T1000 (cell line): ENCODE measurements at places on chromosomes 7 and 10.

GRCh38 chr7:3914051-3914775 lies 613.2 kb downstream of the SDK1 start:
- DNase-seq, result no peak

DNA sequence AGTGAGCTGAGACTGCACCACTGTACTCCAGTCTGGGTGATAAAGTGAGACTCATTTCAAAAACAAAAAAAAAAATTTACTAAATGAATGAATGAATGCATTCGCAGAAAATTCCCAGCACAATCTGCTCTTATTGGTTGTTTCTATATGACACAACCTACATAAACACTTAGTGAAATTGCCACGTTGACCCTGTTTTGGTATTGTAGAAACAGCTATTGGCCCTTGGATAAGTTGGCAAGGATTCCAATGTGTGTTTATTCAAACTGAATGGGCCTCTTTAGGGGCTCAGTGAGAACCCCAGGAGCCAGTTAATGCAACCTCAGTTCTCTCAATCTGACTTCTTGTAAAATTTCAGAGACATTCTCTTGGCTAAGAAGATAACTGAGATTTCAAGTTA lies 66.0 kb downstream of the HHEX start:
- no peak for DNase-seq

- DNase-seq, result no peak
These were observed 73.3 kb downstream of the NRCAM start for GRCh38 chr7:108382932-108383331.

GRCh38 chr10:69048103-69048502 lies 39.8 kb upstream of the SRGN start:
- no peak for DNase-seq

DNA sequence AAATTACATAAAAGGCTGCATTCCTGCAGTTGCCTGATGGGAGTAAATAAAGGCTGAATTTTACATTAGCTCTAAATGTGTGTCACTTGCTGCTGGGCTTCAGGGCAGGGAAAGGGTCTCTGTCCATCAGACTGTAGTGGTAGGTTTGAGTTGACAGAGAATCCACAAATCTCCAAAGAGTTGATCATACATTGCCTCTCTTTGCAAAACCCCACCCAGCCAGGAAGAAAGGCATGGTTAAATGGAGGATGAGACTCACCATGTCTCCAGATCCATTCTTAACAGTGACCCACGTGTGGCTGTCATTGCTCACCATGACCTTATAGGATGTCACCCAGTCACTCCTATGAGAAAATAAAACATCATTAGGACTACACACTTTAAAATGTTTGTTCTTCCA lies 92.8 kb downstream of the CPXM2 start:
- DNase-seq, result no peak

GRCh38 chr10:73044378-73045285 lies 52.0 kb downstream of the P4HA1 start:
- no peak for DNase-seq

- no peak for DNase-seq
These were observed 258.2 kb downstream of the SDK1 start for GRCh38 chr7:3559278-3559677.

- DNase-seq, result no peak
These were observed 31.6 kb downstream of the CHAT start for GRCh38 chr10:49645417-49645816.

DNA sequence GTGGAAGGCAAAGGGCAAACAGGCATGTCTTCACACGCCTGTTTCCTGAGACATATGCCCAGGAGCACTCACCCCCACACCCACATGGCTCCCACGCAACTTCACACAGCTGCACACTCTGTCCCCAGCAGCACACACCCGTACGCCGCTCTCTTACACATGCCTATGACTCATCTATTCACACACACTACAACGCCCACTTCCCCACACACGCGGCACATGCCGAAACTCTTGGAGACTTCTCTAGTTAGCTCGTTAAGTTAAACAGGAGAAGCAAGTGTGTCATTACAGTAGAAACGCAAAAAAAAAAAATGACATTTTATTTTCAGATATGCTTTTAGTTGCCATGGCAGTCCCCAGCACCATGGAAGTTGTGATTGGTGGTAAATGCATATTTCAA lies 6.7 kb downstream of the CALN1 start:
- DNase-seq, result no peak

- no peak for DNase-seq
These were observed 65.3 kb downstream of the EBF3 start for GRCh38 chr10:129898706-129899268.

GRCh38 chr7:67843001-67843565 lies 846.5 kb downstream of the TYW1 start:
- DNase-seq, result no peak

DNA sequence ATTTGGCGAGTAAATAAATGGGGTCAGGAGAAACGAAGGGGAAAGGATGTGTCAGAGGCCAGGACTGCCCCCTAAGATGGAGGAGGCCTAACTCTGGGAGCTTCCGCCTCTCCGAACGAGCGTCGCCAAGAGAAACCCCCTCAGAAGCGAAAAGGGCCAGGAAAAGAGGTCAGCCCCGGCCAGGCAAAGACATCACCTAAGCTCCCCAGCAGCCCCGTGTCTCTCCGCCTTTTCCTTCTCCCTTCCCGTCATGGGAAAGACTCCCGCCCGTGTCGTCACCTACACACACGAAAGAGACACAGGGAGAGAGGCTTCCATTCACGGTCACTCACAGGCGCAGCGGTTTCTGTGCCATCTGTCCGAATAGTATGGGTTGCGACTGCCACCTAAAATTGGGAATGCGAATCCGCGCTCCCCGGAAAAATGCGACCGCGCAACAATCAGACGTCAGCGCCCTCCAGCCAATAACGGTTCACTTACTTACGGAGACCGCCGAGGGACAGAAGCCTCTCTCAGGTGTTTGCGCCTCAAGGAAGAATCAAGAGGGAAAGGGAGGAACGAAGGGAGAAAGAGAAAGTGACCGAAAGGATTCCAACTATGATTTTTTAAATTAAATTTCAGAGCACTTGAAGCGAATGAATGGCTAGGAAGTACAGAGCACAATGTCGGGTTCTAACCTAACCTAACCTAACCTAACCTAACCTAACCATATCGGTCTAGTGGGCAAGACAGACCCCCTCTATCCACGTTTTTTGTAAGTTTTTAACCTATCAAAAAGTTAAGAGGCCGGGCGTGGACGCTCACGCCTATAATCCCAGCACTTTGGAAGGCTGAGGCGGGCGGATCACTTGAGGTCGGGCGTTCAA lies at the start of gene CWF19L1:
CWF19L1 (minus strand) TSS at position 400 of the 866 bp plus-strand sequence; CDS start at position 355, 45 bp downstream.
- peak; percentile 45 for DNase-seq

DNA sequence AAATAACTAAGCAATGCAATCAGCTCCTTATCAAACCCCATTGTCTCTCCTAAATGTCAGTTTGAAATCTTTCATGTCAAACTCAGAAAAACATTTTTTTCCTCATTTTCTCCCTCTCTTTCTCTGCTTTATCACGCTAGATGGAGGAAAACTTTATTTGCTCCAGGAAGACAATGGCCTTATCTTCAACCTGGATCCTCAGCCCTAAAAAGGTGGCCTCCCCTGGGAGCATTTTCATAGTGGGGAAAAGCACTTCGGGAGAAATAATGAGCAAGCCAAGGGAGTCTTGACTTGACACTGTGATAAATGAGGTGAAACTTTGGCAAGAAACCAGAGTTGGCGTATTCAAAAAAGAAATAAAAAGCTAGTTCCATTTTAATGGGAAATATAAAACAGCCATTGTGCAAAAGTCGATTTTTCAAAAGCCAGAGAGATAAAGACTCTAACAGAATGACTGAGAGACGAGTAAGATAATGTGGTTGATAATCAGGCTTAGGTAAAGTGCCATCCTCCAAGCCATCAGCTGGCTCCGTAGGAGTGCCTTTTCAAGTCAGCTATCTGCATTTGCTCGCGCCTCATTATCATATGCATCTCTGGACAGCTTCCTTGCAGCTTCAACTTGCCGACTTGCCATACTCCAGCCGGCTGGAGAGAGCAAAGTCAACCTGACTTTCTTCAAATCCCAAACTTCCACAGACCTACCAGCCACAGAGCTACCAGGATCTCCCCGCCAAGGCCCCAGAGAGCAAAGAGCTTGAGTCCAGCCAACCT lies 19.9 kb downstream of the HABP2 start:
- no peak for DNase-seq

DNA sequence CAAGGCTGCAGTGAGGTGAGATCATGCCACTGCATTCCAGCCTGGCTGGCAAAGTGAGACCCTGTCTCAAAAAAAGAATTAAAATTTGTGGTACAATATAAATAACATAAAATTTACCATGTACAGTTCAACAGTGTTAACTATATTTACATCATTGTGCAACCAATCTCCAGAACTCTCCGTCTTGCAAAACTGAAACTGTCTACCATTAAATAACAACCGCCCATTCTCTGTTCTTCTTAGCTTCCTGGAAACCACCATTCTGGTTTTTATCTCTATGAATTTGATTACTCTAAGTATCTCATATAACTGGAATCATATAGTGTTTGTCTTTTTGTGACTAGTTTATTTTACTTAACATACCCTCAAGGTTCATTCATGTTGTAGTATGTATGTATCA lies 167.6 kb downstream of the AUTS2 start:
- no peak for DNase-seq

DNA sequence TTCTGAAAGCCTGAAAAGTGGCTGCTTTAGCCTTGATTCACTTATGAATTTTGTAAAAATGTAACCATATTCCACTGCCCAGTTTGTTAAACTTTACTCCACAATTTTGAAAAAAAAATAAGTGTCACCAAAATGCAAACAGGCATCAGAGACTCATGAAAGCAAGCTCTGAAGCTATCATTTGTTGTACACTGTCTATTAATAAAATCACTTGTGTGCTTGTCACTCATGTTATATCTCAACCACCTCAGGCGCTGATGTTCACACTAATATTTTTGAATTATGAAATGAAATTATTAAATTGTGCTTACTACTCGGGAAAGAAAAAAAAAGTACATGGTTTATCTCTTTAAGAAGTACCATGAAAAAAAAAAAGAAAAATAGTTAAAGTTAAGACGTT lies 34.5 kb upstream of the DKK1 start:
- DNase-seq, result no peak

- DNase-seq, result no peak
These were observed 643.4 kb downstream of the AUTS2 start for GRCh38 chr7:70241536-70242175.

- DNase-seq, result no peak
These were observed 39.1 kb downstream of the HTR7 start for GRCh38 chr10:90818736-90819135.

GRCh38 chr10:44044549-44044948 lies 340.3 kb downstream of the CXCL12 start:
- DNase-seq, result no peak

DNA sequence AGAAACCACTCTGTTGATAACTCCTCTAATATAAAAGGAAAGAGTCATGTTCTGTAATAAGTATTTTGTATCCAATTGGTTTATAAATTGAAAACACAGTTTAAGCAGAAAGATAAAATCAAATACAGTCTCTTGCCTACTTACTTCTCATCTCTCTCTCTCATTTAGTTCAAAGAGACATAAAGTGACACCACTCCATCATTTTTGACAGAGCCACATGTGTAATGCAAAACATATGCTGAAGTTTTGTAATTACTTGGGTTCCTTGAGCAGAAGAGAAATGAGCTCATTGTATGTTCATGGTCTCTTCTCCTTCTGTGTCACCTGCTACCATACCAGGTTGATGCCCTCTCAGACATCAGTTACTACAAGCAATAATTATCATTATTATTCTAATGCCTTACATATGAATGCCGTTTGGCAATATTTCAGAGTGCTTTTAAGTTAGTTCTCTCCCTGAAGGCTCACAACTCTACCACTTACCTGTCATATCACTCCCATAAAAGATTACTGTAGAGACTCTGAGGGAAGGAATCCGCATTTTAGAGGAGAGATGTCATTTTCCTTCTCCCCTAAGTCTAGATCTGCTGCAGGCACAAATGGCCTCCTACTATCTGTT lies 59.9 kb upstream of the SKAP2 start:
- DNase-seq, result no peak

DNA sequence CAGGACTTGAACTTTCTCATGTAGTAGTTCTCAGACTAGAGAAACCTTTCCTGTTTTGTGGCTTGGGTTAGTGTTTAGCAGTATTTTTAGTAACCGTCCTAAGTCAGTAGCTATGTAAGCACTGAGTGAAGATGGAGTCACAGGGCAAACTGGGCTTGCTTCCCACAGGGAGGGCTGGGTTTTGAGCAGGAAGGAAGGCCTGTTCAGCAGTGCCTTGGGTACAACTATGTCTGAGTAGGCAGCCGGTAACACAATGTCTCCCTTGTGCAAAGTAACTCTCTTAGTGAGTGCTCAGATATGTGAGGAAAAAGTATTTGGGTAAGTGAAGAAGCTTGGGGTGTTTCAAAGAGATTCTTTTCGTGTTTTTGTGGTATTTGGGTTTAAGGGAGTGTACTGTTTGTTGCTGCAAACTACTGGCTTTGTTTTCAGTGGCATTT lies 96.4 kb downstream of the CCSER2 start:
- DNase-seq, result no peak

DNA sequence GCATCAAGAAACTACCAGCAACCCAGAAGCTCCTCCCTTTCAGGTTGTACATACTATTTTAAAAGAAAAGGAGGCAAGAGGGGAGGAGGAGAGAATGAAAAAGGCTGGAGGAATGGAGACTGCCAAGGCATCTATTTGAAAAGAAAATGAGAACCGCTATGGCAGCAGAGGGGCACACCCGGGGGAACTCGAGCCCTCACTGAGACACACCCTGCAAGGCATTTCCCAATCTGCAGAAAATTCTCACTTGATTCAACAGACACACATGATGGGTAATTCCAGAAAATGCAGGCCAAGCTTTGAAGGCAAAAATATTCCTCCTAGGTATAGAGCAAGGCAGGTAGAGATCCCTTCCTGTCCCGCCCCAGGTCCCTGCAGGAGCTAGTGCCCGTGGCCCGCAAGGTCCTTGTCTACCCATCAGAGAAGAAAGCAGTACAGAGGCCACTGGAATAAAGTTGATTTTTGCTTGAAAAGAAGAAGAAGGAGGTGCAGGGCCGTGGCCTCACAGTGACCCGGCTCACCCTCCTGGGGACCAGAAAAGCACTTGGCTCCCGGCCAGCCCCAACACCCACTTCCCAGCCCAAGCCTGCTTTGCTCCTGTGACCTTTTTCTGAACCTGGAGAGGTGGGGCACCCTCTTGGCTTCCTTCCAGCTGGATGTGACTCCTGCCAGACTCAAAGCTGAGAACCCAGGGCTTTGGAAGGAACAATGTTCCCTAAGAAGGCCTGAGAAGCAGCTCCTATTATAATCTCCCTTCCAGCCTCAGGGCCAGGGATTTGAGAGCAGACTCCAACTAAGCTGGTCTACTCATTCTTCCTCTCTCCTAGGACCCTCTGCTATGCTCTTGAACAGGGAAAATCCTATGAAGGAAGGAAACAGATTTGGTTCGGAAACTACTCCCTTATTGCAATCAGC lies 6.2 kb upstream of the PIK3CG start:
- no peak for DNase-seq

- DNase-seq, result no peak
These were observed 11.0 kb upstream of the CLCN1 start for GRCh38 chr7:143304938-143305337.
